ENCODE measurements at places on chromosomes 7 and 10. TPM values are rescaled to one million over a fixed set of nuclear protein-coding genes. Genes with fewer than 3 reads are reported as not detected.

The NPTX2 gene
- 0.53 TPM for total RNA-seq

The CALHM2 gene
- 32.1 TPM for total RNA-seq

The CCDC146 gene
- 2.2 TPM for total RNA-seq

The HSPA14 gene
- 18.0 TPM for total RNA-seq

The P4HA1 gene
- total RNA-seq: 29.1 TPM

The EN2 gene
- not detected for total RNA-seq

The THSD7A gene
- total RNA-seq: 12.7 TPM

The SNCG gene
- total RNA-seq: 31.4 TPM

The ZNF680 gene
- 10.8 TPM for total RNA-seq

The SEMA4G gene
- total RNA-seq: 6.0 TPM

The ALDH18A1 gene
- total RNA-seq: 88.9 TPM

The GNG11 gene
- total RNA-seq: 208 TPM

The TMEM184A gene
- not detected for total RNA-seq

The MOGAT3 gene
- not detected for total RNA-seq

The GRM3 gene
- total RNA-seq: not detected

The LHFPL3 gene
- total RNA-seq: not detected

The PRSS58 gene
- not detected for total RNA-seq

The RSPH10B2 gene
- total RNA-seq: not detected

The GALNT17 gene
- total RNA-seq: not detected

The GPR37 gene
- total RNA-seq: 2.1 TPM

The CHAT gene
- total RNA-seq: not detected

The PDE6C gene
- total RNA-seq: not detected

The ITIH5 gene
- not detected for total RNA-seq

The CFTR gene
- total RNA-seq: not detected

The HOXA7 gene
- 15.6 TPM for total RNA-seq

The DPY19L1 gene
- total RNA-seq: 60.7 TPM

The ADRA2A gene
- total RNA-seq: not detected

The CYCS gene
- 143 TPM for total RNA-seq

The CH25H gene
- total RNA-seq: not detected

The OR6V1 gene
- total RNA-seq: not detected

The PTN gene
- total RNA-seq: not detected

The CADPS2 gene
- 22.6 TPM for total RNA-seq

The SAMD9 gene
- 6.8 TPM for total RNA-seq
